ENCODE measurements at places on chromosomes 11 and 22.
A peak's percentile ranks its signal among the peaks of the same experiment; 100 is the strongest.

GRCh38 chr11:105491394-105491793 lies 118.5 kb upstream of the GRIA4 start:
- DNase-seq = no peak

DNA sequence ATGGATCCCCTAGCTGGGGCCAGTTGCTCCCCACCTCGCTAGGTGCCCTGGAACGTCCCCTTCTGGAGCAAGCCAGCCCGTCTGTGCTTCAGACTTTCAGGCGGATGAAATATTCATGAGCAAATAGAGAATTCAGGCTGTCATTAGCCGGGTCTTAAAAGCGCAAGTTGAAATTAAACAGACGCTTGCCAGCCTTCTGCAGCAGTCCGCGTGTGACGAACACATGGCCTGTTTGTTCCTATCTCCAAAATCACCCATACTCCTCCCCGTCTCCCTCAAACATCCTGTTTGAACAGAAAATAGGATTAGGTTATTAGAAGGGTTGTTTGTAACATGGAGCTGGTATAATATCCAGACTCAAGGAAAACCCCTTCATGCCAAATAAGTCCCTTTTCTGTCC lies 38.7 kb downstream of the MYO18B start:
- no peak for DNase-seq

- no peak for DNase-seq
Measured at GRCh38 chr22:19851291-19852176, 3.1 kb downstream of the GNB1L start.

DNA sequence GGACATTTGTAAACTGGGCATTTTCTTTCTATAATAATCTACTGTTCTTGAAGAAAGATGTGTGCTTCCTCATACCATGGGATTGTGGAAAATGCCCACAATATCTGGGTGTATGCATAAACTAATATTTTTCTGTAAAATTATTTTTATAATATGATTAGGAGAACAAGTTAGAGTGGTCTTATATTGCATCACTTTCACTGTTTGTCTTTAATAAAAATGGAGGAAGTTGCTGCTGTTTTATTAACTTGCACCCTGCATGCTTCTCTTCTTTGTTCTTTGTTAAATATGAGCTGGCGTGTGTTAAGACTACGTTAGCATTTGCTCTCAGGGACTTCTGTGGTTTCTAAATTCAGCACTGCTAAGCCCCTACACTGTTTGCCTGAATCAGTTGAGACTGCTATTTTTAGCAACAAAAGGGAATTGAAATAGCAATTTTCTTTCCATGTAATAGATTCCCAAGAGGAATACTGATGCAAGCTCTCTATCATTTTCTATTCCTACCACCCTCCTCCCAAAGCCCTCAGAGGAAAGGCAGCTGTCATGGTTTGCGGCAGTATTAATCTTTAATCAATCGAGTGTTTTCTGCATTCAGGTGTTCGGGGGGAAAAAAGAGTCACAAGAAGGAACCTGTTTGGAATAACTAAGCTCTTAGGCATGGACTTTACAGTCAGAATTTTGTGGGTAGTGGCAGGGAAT lies 56.1 kb downstream of the HSD17B12 start:
- DNase-seq = peak; percentile 8

DNA sequence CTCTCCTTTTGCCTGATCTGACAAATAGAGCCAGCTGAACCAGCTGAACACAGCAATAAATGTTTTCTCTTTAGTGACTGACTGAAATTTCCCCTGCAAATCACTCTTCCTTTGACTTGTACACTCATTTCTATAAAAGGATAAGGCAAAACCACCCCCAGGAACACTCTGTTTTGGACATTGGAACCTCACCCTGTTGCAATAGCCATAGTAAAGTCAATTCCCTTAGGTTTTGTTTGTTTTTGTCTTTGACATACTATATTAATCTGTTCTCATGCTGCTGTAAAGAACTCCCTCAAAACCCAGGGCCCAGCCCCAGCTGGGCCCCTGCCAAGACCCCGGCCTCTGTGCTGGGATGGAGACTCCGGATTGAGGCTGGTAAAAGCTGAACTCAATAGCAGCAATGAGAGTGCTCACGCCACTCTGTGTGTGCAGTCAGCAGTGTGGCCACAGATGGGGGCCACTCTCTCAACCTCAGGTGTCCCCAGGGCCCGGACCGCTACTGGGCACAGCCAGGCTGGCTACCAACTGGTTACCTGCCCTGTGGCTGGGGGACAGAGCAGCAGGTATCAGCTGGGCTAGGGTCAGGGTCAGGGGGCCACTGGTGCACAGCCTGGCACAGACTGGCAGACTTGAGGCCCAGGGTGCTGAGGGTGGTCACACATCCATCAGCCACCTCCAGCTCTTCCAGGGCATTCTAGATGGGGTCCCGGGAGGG lies 597.4 kb downstream of the LUZP2 start:
- no peak for DNase-seq

DNA sequence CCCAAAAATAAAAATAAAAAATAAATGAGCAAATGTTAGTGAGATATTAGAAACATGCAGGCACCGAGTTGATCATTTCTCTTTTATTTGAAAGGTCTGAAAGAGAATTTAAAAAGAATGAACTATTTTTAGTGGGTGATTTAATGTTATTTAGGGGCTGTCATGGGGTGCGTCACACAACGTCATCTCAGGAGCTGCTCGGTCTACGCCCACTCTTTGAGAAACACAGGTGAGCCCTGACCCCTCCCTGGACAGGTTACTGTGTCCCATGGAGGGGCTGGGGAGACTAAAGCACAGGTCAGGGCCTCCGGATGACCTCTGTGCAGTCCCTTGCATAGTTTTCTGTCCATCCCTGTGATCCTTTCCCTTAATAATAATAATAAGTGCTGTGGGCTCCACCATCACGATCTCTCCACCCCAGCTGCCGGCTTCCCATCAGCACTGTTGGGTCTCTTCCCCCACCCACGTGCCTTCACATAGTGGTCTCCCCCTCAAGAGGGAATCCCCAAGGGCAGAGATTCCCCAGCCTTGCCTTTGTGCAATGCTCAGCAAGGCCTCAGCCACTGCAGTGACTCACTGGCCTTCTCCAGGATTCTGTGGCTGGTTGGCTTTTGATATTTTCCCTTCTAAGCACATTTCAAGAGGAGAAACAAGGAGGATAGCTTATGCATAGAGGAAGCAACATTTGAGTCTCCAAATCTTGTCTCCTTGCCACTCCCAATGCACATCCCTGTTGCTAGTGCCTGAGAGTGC lies 159.9 kb downstream of the TTC17 start:
- DNase-seq = no peak

GRCh38 chr11:129224538-129224937 lies 32.4 kb upstream of the ARHGAP32 start:
- no peak for DNase-seq

- peak; percentile 23 for DNase-seq
Measured at GRCh38 chr11:116960930-116961329, 123.5 kb upstream of the APOA1 start.

GRCh38 chr11:46981436-46981835 lies 44.9 kb downstream of the CSTPP1 start:
- no peak for DNase-seq

GRCh38 chr11:75471176-75471973 lies 38.4 kb upstream of the KLHL35 start:
- DNase-seq = no peak

DNA sequence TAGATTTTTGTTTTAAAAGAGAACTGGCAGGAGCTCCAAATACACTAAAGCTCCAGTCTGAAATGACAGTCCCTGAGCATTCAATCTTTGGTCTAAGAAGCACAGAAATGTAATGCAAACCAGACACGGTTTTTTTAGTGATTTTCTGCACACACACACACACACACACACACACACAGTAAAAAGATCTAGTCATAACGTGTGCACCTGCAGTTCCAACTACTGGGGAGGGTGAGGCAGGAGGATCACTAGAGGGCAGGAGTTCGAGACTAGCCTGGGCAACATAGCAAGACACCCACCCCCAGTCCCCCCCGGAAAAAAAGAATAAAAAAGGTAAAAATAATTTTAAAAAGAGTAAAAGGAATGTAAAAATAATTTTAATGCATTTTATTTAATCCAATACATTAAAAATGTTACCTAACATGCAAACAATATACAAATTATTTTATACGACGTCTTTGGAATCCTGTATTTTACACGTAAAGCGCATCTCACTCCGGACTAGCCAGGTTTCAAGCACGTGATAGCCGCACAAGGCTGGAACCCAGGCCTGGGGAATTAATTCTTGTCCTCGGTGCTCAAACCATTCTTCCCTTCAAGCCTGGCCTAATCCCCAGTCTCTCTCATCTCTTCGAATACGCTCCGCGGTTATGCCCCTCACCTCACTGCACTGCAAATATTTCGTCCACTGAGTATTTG lies 762 bp upstream of the TBC1D22A start:
- DNase-seq = no peak

GRCh38 chr11:13103962-13104554 lies 94.9 kb downstream of the RASSF10 start:
- no peak for DNase-seq

- DNase-seq = no peak
Measured at GRCh38 chr11:63563201-63564055, at the start of gene PLAAT2. PLAAT2 (minus strand) TSS chr11:63563379; CDS start chr11:63563324, 55 bp downstream.

Data from endothelial cell of umbilical vein (primary cell).